ENCODE measurements at places on chromosomes 2 and 18.

GRCh38 chr2:168136392-168136977 lies 110.9 kb downstream of the STK39 start:
- no peak for DNase-seq

DNA sequence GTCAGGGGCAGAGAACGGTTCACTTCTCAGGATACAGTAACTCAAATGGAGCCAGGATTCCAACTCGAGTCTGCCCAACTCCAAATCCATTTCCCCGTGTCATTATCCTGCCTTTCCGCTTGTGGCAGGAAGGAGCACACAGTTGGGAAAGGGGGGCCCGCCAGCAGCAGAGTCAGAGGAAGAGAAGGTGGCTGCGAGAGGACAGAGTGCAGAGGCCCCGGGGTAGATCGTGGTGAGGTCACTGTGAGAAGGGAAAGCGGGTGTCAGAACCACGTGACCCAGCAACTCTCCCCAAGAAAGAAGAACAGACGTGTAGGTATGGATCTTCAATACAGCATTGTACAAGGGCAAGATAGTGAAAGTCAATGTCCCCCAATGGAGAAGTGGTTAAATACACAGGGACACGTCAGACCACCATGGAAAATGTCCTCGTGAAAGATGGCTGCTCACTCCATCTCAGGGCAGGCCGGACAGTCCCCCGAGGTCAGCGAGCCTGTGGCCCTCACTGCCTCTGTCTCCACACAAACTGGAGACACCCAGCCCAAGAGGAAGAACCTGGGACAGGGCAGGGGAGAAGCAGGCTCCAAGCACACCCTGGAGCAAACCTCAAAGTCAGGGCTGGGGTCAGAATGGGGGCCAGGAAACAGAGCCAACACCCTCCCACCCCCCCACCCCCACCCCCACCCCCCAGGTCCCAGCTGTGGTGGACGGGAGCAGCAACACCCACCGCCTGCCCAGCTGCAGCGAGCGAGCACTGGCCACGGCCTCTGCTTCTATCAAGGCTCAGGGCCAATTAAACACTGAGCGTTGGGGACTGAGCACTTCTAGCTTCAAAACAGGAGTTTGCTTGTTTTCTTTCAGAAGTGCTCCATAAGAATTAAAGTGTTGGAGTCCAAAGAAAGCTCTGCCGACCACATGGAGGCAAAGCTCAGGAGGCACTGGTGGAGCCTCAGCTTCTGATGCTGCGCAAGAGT lies 92.7 kb downstream of the EIPR1 start:
- no peak for DNase-seq

DNA sequence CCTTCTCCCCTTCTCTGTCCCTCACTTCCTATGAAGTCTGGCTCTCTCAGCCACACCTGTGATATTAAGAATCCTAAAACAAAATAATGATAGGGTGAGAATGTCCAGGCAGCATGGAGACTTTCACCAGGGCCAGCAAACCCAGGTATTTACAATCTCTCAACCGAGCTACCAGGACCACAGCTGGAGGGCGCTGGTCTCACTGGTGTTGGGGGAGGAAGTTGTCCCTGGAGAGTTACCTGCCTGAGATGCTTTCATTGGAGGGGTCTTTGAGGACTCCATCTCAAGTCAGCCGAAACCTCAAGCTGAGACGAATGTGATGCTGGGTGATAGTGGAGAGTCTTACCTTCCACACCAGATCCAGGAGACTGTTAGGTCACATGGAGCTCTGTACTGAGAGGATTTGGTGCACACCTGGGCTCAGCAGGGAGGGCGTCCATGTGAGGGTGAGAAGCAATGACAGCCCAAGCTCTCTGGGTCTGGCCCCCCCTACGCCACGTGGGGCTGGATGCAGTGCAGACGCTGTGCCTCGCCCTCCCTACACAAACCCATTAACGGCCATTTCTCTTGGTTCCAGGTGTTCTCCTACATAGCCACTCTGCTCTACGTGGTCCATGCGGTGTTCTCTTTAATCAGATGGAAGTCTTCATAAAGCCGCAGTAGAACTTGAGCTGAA lies 27.4 kb downstream of the MAL start:
- no peak for DNase-seq

DNA sequence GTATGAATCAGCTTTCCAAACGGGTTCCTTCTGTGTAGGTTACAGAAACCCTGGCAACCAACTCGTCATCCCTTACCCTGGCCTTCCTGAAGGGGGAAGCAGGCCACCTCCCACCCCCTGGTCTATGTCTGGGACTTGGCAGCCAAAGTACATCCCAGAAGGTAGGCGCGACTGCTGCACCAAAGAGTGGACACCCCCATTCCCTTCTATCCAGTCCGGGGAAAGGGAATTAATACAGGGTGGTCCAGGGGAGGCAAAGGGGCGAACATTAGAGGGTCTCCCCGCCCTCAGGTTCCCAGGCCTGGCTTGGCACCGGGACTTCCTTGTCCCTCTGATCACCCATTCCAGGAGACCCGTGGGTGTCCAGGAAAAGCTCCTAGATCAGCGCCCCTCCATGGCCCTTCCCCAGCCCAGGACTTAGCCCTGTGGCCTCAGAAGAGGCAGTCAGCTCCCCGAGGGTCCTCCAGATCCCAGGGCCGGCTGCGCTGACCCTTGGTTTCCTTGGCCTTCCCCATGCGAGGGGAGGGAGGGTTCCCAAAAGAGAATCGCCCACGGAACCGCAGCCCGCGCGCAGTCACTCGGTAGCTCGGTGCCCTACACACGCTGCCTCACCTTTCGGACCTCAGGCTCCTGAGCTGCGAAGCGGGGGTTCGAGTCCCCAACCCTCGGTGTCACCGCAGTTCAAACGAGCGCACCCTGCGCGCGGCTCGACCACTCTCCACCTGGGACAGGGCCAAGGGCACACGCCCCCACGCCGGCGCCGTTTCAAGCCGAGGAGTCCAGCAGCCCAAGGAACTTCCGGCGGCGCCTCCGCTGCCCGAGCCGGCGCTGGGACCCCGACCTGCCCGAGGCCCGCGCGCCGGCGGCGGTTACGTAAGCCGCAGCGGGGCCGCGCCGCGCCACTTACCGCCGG lies at the start of gene PER2:
Gene PER2, minus strand, starts transcription at position 874 of the 913 bp plus-strand sequence. CDS start 10,674 bp downstream, outside the sequence.
- DNase-seq, result no peak

GRCh38 chr18:24461996-24462395 lies 1.6 kb downstream of the HRH4 start:
- no peak for DNase-seq

GRCh38 chr2:53455094-53455493 lies 312.5 kb upstream of the CHAC2 start:
- DNase-seq, result no peak

DNA sequence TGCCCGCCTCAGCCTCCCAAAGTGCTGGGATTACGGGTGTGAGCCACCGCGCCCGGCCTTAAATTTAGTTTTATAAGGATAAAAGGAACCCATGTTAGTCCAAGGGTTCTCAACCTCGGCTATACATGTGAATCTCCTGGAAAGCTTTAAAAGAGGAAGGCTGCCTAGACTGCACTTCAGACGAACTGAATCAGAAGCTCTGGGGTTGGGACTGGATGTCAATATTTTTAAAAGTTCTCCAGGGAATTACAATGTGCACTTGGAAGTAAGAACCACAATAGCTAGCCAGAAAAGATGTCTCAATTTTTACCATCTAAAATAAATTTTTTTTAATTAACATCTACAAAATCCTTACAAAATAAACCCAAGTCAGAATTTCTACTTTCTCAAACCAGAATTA lies 10.1 kb downstream of the LMAN2L start:
- no peak for DNase-seq

- no peak for DNase-seq
These were observed 8.0 kb downstream of the TNS1 start for GRCh38 chr2:217994776-217995274.

DNA sequence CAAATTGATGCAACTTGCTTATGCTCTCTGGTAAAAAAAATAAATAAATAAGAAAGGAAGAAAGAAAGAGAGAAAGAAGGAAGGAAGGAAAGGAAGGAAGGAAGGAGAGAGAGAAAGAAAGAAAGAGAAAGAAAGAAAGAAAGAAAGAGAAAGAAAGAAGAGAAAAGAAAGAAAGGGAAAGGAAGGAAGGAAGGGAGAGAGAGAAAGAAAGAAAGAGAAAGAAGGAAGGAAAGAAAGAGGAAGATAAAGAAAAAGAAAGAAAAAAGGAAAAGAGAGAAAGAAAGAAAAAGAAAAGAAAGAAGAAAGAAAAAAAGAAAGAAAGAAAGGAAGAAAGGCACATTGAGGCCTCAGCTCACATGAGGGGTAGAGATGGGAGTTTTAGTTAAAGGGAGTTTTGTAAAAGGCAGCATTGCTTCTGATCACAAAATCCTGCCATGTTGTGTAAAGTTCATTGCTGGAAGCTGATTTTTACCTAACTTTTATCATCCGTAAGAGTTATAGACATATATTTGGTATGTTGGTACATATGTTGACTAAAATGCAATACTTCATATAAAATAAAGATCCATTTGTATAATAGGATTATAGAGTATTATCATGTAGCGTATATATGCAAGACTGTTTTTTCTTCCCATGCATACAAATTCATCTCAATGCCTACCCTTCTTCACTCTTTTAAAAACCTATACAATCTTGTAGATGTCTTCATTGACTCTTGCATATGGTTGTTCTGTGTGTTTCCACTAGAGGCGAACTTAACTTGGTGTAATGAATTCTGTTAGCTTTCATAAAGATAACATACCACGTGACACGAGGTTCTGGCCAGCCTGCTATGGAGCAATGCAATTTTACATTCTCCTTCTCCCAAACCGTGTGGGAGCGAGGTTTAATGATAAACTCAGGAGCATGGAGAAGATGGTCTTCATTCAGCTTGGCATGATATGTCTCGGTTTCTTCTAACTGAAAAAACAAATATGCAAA lies 32.8 kb downstream of the MYOM1 start:
- no peak for DNase-seq

- no peak for DNase-seq
These were observed 1158.1 kb downstream of the LRP1B start for GRCh38 chr2:140972724-140973123.

Measured in posterior cingulate gyrus (tissue), 11 donors.